ENCODE measurements at places on chromosomes 13 and 19.

GRCh38 chr13:97005625-97006262 is 11.5 kb upstream of the OXGR1 start:
- DNase-seq = no peak

DNA sequence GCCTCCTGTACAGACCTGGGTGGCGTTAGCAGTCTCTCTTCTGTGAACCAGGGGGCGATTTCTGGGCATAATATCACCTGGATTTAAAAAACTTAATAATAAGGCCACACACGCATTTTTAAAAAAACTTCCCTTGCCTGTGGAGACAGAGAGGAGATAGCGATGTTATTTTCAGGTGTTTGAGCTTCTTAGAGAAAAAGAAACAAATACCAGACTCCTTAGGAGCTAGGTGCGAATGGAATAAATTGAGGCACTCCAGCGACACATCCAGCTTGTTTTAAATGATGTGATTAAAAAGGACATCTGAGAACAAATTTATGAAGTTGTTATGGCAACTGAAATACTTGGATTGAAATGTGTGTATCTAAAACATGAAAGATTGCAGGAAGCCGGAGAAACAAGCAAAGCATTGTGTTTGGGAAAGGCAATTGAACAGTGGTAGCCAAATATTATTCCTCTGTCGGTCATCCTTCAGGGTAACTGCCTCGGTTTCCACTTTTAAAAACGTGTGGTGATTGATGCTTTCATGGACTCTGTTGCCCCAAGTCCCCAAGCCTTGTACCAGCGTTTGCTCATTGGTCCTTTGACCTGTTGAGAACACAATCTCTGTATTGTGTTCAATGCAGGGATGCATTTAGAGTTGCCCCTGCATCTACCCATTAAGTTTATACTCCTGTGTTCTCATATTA is 158.7 kb downstream of the TM9SF2 start:
- DNase-seq = no peak

DNA sequence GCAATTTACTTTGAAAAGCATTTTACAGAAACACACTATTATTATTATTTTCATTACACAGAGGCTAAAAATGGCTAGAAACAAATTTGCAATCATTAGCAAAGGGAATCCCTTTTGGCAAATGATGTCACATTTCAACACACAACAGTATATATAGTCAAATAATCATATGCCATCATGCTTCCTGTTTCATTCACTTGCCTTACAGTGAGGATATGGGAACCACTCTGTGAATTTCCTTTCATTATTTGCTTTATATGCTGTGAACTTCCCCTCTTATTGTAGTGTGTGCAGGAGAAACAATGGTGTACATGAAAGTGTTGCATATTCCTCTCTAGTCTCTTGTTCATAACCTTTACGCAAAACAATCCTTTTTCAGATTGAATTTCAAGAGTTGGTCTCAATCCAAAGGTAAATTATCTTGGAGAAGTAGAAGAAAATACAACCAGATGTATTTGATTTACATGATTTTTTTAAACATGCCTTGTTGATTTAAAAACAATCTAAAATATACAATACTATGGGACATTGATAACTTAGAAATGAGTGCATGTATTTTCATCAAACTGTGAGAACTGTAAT is 657.3 kb downstream of the EFNB2 start:
- DNase-seq = no peak

DNA sequence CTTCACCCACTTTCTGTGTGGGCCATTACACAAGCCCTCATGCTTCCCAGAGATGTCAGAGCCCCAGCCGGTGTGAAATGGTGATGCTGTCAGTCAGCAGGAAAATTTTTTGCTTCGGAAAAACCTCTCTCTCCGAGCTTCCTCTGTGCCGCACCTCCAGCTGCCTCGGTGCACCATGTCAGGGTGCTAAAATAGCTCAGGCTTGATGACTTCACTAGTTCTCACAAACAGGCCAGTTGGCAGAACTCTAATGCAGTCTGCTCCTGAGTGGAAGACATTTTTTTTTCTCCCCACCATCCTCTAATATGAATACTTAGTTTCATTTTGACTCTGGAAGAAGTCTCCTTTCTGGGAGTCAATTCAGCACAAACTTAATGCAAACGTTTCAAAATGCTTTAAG is 71.3 kb downstream of the KLF12 start:
- no peak for DNase-seq

DNA sequence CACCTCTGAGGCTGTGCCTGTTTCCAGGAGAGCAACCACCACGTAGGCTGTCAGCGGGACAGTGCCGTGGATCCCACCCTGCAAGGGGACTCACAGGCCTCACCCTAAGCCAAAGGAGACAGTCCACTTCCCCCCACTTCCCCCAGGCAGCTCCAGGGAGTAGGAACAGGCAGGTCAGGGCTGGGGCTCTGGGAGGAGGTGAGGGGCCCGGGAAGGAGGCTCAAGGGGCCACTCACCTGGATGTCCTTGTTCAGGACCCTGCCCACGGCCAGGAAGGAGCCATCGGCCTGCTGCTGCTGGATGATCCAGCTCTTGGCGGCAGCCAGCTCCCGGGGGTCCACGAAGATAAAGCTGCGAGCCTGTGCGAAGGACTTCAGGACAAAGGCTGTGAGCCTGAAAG is 25.6 kb downstream of the F2RL3 start:
- DNase-seq = no peak

DNA sequence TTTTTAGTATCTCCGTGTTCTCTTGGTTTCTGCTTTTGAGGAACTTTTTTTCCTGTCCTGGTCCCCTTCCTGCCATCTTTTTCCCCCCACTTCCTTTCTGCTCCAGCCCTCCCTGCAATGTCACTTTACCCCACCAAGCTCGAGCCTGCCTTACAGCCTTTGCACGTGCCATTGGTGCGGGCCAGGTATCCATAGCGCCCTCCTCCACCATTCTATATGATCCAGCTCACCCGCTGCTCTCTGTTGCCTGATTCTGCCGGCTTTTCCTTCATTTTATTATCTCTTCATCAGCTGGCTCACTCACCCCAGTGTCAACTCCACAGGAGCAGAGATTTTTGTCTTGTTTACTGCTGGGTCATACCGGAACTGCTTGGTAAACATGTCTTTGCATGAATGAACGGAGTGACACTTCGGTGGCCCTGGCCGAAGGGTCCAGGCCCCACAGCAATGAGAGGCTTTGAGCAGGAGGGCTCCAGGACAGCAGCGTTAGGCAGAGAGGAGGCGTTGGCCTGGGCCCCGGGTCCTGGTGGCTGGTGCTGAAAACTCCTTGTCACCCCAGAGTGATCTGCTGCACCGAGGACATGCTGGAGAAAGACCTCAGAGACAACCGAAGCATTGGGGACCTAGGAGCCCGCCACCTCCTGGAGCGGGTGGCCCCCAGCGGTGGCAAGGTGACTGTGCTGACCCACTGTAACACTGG is 1.2 kb downstream of the MRI1 start:
- DNase-seq = no peak

GRCh38 chr19:5809053-5809452 is 4.2 kb downstream of the NRTN start:
- DNase-seq = no peak

- no peak for DNase-seq
Measured at GRCh38 chr19:43804432-43804831, 2.2 kb upstream of the LYPD5 start.

- DNase-seq = peak; percentile 75
Measured at GRCh38 chr19:507286-508203, at the start of gene TPGS1. TSS of gene TPGS1 (plus strand) at chr19:507497. CDS start at chr19:507507, 10 bp downstream.

DNA sequence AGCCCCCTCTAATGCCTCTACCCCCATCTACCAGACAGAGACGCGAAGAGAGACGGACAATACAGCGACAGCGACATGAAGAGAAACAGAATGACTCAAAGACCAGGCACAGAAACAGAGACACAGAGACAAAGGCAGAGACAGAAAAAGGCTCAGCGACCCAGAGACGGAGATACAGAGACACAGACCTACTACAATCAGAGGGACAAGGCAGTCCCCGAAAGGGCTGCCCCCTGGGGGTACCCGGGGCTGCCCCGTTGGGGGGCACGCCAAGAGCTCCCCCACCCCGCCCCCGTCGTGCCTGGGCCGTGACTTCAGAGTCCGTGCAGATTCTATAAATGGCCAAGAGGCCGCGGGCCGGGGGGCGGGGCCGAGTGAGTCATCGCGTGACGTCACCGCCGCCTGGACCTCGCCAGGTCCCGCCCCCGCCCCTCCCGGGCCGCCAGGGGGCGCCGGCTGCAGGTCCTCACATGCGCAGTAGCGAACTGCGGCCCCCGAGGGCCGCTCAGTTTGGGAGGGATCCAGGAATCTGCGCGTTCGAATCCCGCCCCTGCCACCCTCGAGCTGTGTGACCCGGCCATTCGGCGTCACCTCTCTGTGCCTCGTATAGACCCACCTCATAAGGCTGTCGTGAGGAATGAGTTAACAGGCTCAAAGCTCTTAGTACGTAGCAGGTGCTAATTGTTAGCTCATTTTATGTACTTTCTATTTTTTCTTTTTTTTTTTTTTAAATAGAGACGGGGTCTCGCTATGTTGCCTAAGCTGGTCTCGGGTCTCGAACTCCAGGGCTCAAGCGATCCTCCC is 2.7 kb upstream of the CNN1 start:
- DNase-seq = peak; percentile 14

DNA sequence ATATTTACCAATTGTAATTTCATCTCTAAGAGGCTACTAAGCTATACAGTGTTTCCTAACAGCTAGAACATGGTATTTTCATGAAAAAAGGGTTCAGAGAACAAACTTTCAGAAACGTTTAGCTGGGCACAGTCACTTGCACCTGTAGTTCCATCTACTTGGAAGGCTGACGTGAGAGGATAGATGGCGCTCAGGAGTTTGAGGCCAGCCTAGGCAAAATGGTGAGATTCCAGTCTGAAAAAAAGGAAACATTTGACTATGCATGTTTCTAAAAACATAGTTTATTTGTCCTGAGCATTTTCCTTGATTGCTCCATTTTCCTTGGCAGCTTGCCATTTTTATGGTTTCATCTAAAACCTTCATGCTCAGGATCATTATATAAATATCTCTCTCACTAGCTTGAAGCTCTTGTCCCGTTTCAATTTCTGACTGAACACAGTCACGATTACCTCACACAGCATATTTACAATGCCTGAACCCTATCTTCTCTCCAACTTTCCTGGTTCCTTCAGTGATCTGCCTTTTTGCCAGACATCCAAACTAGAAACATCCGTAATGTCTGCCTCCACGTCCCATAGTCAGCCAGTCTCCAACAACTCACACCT is 200.8 kb downstream of the RGCC start:
- DNase-seq = no peak

GRCh38 chr19:47545061-47545948 is 27.6 kb downstream of the ZNF541 start:
- no peak for DNase-seq

DNA sequence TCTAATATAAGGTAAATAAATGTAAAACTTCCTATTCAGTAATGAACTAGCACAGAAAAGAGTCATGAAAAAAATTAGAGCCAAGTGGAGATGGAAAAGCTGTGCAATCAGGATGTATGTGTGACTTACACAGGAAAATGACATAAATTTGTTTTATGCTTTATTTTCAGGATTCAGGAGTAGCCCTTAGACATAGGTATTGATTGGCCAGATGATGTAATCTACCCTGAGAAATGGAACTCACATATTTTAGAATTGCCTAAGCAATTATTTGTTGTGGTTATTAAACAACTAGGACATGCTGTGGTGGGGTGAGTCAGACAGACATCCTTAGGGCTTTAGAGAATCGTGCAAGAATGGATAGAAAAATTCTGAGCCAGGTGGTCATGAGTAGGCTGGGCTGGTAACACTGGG is 110.6 kb downstream of the PCDH9 start:
- no peak for DNase-seq

- no peak for DNase-seq
Measured at GRCh38 chr13:35518337-35518946, 42.0 kb upstream of the MAB21L1 start.

DNA sequence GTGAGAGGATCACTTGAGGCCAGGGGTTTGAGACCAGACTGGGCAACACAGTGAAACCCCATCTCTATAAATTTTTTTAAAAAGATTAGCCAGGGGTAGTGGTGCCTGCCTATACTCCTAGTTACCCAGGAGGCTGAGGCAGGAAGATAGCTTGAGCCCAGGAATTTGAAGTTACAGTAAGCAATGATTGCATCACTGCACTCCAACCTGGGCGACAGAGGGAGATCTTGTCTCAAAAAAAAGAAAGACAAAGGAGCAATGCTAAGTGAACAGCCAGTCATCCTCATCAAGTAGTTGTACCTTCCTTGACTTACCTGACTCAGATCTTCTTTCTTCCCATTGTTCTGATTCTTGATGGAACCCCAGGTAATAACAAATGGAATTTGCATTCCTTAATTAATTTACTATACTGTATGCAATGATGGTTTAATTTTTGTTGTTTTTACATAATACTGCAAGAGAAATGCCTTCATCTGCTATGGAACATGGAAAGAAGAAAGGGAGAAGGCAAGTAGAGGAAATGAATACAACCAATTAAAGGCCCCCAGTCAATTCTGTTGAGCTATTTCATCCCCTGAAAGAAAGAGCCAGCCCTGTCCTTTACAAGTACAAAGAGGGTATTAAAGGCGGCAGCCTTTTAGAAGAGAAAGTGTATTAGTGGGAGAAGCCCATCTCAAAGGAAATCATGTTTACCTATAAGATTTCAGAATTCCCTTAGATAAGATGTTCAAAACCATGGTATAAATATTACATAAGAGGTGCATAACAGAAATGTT is 316.7 kb downstream of the DIAPH3 start:
- no peak for DNase-seq

- DNase-seq = no peak
Measured at GRCh38 chr13:46575301-46575771, 22.4 kb downstream of the LRCH1 start.

DNA sequence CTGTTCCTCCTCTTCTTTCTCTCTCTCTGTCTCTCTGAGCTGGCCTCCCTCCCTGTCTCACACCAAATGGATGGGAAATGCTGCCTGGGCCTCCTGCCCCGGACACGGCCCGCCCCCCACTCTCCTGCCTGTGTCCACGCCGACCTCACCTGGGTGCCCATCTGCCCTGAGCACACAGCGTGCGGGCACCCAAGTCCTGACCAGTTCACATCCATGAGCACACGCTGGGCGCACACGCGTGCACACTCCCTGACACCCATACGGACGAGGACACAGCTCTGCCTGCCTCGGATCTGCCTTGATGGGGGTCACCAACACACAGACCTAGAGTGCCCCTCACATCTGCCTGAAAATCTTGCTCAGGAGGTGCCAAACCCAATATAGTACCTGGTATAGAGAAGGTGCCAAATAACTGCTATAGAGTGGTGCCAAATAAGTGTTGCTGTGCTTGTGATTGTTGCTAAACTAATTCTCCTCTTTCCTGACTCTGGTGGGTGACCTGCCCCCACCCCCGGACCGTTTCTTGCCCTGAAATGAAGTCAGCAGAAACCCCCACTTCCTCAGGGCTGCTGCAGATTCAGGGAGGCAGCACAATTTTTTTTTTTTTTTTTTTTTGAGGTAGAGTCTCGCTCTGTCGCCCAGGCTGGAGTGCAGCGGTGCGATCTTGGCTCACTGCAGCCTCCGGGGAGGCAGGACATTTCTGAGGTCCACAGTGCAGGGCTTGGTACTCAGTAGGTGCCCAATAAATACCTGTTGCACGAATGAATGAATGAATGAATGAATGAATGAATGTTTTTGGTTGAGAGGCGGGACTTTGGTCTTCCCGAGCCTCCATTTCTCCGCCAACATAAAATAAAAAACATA is 4.6 kb downstream of the NFIC start:
- DNase-seq = no peak

Data from DMS79 treated with DMSO at 0.1 percent for 48 hours (cell line).